AML-193 (cell line): ENCODE measurements at places on chromosomes 3 and 15.

DNA sequence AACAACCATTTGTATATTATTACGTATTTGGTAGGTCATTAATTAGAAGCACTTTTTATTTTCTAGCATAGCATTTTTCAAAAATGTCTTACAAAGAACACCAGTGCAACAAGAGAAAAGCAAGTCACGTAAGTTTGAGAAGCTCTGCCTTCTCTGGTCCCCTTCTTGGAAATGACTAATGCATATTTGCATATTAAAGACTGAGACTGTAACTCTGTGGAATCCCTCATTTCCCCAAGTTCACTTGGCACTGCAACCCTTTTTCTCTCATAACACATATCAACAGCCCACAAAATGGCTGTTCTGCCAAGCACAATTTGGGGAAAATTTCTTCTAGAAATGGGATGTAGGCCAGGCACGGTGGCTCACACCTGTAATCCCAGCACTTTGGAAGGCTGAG lies 176.3 kb downstream of the ERC2 start:
- DNase-seq: no peak

GRCh38 chr3:14623569-14624051 lies 28.0 kb upstream of the CCDC174 start:
- DNase-seq: no peak

GRCh38 chr15:90665288-90666134 lies 51.6 kb upstream of the BLM start:
- peak; percentile 58 for DNase-seq

DNA sequence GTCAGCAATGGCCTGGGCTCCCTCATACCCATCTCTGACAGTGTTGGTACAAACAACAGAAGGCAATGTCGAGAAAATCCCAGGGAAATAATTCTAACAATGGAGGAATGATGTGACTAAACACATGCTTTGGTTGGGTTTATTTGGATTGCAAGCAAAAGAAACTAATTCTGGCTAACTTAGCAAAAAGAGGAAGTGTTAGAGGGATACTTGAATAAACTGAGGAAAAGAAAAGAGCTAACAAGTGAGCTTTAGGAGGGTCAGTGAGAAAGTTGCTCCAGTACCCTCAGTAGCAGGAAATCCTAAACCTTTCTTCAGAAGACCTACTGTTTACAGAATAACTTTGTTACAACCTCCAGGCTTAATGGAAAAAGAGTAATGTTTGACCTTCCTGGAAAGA lies 264.6 kb upstream of the WNT5A start:
- no peak for DNase-seq

GRCh38 chr15:41337047-41337446 lies 4.4 kb downstream of the NUSAP1 start:
- no peak for DNase-seq

GRCh38 chr15:39976291-39977274 lies 42.7 kb downstream of the EIF2AK4 start:
- no peak for DNase-seq

- no peak for DNase-seq
Measured at GRCh38 chr3:157958457-157958856, 147.8 kb downstream of the SHOX2 start.

- peak; percentile 24 for DNase-seq
Measured at GRCh38 chr3:4507024-4507596, 14.0 kb downstream of the ITPR1 start.

DNA sequence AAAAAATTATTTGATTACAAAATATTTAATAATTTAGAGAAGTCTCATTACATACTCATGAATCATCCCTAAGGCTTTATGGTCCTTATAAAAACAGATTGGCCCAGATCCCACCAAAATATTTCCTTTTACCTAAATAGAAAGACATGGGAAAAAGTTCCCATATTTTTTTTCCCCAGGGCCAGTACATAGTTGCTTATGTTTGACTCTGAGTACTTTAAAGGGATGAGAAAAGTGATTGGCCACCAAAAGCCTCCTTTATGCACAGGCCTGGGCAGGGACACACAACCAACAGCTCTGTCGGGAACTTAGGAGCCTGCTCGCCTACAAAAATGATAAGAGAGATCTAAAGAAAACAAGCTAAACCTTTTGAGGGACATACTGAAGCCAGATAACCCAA lies 22.3 kb downstream of the KCNAB1 start:
- DNase-seq: no peak

GRCh38 chr3:187737368-187738070 lies 7.7 kb downstream of the BCL6 start:
- DNase-seq: peak; percentile 58

DNA sequence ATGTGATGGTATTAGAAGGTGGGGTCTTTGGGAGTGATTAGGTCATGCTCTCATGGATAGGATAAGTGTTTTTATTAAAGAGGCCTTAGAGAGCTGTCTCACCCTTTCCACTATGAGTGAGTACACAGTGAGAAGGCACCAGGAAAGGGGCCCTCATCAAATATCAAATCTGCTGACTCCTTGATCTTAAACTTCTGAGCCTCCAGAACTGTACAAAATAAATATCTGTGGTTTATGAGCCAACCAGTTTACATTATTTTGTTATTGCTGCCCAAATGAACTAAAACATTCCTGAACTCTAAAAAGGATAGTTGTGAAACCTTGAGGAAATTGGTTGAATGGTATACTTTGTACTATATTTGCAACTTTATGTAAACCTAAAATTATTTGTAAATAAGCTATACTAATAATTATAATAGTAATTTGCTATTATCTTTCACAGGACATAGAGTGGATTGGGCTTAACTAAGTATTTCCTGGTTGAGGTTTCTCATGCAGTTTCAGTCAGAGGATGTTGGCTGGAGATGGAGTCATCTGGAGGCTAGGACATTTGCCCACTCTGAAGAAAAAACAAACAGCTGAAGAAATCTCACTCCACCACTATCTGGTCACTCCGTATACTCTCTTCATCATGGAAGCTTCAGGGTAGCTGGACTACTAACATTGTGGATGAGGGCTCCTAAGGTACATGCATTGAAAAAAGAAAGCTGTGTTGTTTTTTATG lies 1068.6 kb upstream of the CADM2 start:
- no peak for DNase-seq

GRCh38 chr15:72198356-72199204 lies 993 bp upstream of the GRAMD2A start:
- no peak for DNase-seq

GRCh38 chr3:10432156-10432845 lies 73.1 kb downstream of the ATP2B2 start:
- DNase-seq: no peak

GRCh38 chr15:76492538-76492937 lies 156.0 kb downstream of the ISL2 start:
- DNase-seq: no peak

DNA sequence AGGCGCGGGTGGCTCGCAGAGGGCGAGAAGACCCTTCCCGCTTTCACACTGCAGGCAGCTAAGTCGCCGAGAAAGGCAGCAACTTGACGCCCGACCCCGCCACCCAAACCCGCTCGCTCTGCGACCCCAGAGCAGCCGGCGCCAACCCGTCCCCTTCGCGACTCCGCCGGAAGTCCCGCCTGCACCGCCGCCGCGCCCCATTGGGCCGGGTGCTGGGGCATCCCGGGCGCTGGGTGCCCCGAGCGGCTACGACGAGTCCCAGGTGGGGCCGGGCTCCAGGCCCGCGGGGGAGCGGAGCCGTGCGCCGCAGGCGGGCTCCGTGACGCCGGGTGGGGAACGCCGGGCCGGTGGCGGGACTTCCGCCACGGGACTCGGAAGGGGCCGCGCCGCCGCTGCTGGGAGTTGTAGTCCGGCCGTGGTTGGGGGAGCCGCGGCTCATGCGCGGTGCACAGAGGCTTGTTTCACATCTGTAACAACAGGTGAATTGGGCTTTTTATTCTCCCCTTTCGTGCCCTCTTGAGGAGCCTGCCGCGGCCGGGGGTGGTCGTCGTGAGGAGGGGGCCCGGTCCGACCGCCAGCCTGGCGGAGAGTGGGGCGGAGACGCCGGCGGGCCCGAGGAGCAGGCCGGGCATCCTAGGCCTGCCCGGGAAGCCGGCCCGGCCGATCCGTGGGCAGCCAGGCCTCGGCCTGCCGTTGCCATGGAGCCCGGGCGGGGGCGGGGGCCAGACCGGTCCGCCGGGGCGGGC lies at the start of gene DHX30:
Gene DHX30, plus strand, starts transcription at position 405 of the 746 bp plus-strand sequence. CDS start 7,546 bp downstream, outside the sequence.
- peak; percentile 85 for DNase-seq

- no peak for DNase-seq
Measured at GRCh38 chr3:168155303-168155702, 59.6 kb upstream of the GOLIM4 start.

GRCh38 chr15:67142767-67143100 lies 77.3 kb downstream of the SMAD3 start:
- no peak for DNase-seq

DNA sequence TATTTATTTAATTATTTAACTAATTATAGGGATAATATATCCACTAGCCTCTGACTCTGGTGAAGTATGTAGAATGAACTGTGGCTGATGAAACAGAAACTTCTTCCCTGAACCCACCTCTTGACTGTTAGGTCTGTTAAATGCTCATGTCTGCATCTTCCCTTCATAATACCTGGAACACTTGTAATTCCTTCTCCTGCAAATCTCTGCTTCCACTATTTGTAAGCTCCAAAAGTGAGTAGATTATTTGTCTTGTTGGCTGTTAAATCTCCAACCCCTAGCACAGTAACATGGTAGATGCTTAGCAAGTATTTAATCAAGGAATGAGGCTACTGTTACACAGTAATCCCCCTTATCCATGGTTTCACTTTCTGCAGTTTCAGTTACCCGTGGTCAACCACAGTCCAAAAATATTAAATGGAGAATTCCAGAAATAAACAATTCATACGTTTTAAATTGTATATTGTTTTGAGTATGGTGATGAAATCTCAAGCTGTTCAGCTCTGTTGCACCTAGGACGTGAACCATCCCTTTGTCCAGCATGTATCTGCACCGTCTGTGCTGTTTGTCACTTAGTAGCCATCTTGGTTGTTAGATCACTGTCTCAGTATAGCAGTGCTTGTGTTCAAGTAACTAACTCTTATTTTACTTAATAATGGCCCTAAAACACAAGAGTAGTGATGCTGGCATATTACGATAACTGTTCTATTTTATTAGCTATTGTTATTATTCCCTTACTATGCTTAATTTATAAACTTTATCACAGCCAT lies 5.7 kb downstream of the TTBK2 start:
- DNase-seq: no peak

DNA sequence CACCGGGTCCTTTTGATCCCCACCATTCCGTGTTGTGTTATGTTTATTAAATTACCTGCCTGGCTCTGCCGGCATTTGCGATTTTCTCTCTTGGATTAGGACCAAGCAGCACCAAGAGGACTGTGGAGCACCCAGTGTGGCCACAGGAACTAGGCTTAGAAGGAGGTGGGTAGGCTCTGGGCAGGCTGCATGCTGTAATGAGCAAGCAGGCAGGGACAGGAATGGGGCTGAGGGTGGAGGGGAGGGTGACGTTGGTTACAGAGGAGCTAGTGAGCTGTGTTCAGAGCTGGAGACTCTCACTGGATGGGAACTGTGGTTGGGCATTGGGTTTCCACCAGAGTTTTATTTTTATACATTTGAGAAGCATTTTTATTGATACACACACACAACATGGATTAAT lies 7.9 kb upstream of the SCN5A start:
- no peak for DNase-seq

- DNase-seq: no peak
Measured at GRCh38 chr3:134033315-134033996, 3.7 kb upstream of the SLCO2A1 start.

DNA sequence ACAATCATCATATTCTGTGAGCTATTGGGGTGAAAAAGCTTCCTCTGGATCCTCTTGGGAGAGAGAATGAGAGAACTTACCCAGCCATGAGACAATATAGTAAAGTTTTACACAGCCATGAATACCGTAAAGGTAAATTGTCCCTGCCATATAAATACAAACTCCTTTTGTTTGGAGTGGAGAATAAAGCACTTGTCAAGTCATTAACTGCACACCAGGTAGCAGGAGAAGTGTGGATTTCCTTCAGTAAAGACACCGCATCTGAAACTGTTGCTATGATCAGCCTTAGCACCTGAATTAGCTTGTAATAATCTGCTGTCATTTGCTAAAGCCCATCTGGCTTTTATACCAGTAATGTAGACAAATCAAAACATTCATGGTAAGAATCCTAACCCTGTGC lies 336.6 kb upstream of the SLCO3A1 start:
- DNase-seq: no peak

GRCh38 chr3:172454180-172454579 lies 5.9 kb upstream of the GHSR start:
- DNase-seq: no peak

DNA sequence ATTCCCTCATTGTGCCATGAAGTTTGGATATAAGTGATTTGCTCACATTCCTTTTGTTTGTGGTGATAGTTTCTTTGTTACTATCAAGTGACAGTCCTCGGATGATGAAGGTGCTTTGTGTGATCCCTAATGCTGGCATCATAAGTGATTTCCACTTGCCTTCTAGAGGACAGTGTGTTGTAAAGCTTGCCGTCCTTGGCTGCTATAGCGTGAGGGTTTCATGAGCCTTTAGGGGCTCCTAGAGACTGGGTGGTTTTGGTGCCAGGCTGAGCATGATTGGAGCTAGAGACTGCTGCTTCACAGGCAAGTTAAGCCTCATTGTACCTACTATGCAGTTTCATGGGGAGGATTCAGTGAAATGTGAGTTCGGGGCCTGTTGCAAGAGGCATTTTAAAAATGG lies 12.4 kb downstream of the SNRK start:
- no peak for DNase-seq

DNA sequence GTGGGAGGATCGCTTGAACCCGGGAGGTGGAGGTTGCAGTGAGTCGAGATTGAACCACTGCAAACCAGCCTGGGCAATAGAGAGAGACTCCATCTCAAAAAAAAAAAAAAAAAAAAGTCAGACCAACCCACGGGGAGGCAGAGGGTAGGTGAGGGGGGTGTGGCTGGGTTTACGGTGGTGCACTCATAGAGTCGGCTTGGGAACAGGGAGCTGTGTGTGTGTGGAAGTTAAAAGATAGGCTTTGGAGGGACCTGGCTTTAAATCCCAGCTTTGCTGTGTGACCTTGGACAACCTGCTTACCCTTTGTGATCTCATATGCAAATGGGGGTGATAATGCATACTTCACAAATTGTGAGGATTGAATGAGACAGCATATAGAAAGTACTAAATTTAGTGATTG lies 10.0 kb upstream of the ISLR2 start:
- DNase-seq: no peak

- DNase-seq: no peak
Measured at GRCh38 chr15:96177279-96177678, 153.2 kb upstream of the NR2F2 start.

GRCh38 chr3:195762249-195762585 lies 41.4 kb downstream of the MUC20 start:
- DNase-seq: no peak

DNA sequence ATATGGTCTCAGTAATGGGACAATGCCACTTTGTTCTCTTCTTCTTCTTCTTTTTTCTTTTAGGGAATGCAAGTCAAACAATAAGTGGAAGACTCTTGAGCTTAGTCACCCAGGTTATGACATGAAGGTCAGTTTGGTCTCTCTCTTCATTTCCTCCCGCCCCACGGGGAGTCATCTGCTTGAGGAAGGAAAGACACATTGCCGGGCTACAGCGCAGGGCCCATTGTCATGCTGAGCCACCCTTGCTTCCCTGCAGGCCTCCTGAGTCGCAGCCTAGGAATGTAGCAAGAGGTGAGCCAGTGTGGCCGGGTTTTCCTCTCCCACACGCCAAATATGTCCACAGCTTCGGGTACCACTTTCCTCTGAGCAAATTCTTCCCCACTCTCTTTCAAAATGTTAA lies 47.6 kb downstream of the RAP2B start:
- DNase-seq: peak; percentile 95
